ENCODE measurements at places on chromosomes 4 and X.

DNA sequence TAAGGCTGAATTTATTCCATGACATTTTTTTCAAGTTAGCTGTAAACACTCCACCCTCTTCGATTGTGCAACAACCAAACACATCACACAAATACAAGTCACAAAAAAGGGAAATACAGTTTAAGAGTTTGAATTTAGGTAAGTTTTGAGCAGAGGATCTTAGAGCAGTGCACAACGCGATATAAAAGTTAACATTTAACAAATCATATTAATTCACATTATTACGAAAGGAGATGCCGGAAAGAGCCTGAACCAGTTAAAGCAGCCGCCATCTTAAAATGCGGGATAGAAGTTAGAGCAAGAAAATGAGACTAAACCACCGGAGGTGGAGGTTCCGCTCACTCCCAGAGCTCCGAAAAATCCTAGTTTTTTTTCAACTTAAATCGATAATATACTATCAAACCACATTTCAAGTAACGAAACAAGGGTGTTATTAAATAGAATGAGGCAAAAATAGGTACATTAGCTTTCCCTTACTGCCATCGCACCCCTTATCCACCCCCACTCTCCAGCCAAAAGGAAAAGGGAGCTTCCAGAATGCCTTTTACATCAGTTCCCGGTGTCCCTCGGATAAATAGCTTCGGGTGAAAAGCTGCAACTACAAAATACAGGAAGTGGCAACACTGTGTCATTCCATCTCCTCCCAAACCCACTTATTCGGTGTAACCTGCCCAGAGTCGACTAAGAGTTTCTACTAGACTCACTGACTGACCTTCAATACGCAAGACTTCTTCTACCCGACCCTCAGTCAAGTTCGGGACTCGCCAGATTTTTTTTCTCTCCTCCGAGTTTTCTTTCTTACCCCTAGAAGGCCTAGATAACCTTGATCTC is 1.9 kb downstream of the UBE2D3 start:
- DNase-seq = peak; percentile 34

DNA sequence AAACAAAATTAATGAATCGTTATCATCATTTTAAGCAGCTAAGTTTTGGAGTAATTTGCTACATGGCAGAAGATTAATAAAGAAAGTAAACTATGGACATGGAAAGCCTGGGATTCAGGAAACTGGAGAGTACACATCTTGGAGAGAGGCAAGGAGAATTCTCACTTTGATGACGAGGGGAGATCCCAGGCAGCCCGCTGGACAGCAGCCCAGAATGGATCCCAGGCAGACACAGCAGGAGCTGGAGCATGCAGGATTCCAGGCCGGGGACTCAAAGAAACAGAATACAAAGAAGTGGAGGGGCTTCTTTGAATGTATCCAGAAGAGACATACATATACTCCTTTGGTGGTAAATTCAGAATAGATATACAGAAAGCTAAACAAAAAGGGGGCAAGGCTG is 118.0 kb upstream of the ATP6AP2 start:
- no peak for DNase-seq

DNA sequence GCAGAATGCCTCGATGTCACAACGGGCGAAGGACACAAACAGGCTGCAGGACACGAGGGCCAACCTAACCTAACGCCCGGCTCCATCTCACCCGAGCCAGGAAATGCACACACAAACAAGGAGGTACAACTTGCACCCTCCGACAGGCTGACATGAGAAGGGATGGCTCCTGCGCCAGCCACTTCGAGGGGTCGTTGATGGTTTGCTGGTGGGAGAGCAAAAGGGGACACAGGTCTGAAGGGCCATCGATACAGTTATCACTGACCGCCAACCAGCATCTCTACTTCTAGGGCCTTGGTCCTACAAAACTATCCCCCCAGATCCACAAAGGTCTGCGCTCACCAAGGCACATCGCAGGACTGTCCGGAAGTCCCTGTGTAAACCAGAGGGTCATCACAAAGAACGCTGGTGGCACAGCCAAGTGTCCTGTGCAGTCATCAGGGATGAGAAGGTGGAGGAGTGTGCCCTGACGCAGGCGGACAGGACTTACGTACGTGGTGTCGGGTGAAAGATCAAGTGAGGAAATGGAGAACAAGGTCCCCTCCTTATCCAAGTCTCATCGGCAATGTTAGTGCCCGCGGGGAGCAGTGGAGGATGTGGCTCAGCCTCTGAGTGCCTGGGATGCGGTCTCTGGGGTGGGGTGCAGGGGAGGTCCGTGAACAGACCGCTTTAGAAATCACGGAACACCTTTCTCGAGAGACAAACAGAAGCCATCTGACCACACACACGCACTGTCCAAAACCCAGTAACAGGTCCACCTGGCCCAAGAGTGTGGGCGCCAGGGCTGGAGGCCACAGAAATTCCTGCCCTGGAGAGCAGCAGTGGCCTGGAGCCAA is 7.0 kb downstream of the MXD4 start:
- DNase-seq = no peak

DNA sequence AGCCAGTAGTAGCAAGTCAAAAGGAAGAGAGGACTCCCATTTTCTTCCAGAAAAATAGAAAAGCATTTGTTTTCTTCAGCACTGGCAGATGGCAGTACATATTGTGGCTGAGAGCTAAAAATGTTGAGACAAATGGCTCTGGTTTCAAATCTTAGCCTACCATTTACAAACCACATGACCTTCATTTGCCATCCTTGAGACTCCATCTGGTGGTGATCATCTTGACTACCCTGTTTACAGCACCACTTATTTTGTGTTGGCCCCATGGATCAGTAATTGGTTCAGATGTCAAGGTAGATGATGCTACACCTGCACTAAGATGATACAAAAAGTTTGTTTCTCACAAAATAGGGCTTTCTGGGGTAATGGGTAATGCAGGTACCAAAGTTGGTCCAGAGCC is 951.8 kb upstream of the IGFBP7 start:
- no peak for DNase-seq

DNA sequence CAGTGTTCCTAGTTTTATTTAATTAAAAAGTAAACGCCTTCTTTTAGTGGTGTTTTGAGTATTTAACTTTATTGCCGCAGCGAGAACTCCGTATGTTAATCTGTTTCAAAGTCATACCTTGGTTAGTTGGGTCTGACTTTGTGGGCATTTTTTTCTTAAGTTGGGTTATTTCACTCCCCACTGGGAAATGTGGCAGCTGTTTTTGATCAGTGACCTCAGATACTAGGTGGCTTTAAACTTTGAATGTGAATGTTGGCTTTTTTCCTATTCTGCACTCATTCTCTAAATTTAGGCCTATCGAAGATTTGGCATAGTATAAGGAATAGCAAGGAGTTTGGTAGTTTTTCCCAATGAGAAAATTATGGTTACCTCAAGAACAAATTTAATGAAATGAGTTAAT is 85.9 kb downstream of the FIP1L1 start:
- DNase-seq = no peak

DNA sequence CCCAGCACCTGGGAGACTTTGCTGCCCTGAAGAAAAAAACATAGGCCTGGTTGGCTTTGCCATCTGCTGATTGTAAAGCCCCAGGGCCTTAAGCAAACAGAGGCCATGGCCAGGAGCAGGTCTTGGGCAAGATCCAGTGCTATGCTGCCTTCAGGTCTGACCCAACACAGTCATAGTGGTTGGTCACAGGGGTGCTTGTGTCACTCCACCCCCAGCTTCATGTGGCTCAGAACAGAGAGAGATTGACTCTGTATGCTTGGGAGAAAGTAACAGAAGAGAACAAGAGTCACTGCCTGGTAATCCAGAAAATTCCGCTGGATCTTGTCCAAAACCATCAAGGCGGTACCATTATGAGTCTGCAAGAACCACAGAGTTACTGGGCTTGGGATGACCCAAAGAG is 24.4 kb upstream of the SMARCA5 start:
- no peak for DNase-seq

- DNase-seq = peak; percentile 2
These were observed 1.8 kb downstream of the TLL1 start for GRCh38 chr4:165874791-165875371.

DNA sequence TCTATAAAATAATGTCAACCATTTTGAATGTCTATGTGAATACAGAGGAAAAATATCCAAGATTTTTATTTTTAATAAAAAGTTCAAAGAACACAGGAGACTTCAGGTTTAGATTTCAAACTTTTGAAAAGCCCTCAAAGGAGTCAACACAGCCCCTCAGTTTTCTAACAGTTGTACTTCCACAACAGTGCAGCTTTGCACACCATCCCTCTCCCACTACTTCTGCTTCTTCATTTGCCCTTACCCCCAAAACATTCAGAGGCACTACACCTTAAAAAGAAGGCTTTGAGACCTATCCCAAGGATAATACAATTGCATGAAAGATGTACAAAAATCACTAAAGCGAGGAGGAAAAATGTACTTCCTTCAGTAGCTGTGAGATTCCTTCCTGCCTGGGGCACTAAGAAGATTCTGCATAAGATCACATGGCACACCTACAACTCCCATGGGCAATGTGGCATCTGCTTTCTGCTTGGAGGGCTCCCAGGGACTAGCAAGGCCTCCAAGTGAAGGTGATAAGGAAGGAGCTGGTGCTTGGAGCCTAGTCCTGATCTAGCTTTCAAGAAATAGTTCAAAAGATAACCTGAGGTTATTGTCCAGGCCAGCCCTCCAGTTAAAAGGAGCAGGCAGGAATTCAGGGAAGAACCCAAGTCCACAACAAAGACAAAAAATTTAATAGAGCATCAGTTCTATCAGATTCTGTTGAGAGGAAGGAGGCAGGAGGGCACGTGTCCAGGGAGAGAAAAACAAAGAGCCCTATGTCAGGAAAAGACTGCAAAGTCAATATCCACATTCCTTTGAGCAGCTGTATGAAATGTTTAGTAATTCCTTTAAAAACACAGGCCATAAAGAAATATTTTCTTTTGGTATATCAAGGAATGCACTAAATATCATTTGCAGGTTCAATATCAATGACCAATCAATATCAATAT is 19.1 kb downstream of the ARAP2 start:
- no peak for DNase-seq

DNA sequence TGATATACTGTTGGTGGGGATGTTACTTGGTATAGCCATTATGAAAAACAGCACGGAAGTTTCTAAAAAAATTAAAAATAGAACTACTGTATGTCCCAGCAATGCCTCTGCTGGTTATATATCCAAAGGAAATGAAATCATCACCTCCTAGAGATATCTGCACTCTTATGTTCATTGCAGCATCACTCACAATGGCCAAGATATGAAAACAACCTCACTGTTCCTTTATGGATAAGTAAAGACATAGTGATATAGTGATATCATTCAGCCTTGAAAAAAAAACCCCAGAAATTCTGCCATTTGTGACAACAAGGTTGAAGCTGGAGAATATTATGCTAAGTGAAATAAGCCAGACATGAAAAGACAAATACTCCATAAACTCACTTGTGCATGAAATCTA is 543.8 kb upstream of the SLIT2 start:
- DNase-seq = no peak

DNA sequence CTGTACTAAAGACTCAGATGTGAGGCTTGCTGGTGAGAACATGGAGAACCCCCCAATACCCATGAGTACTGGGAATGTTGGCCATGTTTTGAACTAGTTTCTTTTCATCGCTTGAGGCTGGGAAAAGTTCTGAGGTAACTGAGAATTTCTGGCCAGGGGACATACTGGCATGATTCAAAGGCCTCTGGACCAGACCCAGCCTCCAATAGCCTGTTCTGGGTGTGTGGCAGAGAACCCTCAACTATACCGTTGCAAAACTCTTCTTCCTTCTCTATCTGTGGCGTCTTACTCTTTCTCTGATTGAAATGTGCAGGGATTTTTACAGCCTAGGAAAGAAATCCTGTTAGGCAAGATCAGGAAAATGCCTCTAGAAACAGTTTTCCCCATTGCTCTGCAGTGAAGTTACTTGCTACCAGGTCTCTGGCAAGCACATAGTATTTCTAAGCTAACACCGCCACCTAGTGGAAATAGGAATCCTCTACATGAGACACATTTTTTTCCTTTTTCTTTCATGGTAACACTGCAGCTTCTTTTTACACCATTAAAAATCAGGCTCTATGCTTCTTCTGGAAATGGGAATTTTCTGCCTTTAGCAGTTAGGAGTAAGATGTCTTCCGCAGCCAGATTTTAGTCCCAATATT is 170.7 kb upstream of the ZCCHC13 start:
- no peak for DNase-seq

GRCh38 chr4:155881555-155881954 is 15.5 kb upstream of the ASIC5 start:
- no peak for DNase-seq

- DNase-seq = no peak
These were observed 631 bp downstream of the TMEM47 start for GRCh38 chrX:34656467-34656841.

DNA sequence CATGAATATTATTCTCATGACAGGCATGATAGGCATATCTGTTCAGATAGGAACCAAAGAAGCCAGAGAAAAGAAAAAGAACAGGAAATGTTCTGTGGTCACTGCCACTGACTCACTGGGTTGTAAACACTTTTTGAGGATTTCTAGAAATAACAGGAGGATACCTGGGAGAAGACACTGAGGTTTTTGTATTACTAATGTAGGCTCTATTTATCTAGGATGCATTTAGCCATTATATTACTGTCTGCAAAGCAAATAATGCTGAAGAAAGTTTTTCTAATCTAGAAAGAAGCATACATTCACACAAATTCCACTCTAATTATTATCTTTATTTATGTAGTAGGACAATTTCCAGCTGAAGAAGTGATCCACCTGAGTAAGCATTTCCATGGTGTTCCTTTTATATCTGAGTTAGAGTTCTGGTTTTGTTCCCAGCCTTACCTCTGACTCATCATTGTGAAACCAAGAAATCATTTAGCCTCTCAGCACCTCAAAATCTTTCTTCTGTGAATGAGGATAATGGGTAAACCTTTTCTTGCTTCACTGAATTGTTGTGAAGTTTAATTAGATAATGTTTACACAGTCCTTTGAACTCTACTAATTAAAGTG is 40.2 kb upstream of the EPGN start:
- DNase-seq = no peak

DNA sequence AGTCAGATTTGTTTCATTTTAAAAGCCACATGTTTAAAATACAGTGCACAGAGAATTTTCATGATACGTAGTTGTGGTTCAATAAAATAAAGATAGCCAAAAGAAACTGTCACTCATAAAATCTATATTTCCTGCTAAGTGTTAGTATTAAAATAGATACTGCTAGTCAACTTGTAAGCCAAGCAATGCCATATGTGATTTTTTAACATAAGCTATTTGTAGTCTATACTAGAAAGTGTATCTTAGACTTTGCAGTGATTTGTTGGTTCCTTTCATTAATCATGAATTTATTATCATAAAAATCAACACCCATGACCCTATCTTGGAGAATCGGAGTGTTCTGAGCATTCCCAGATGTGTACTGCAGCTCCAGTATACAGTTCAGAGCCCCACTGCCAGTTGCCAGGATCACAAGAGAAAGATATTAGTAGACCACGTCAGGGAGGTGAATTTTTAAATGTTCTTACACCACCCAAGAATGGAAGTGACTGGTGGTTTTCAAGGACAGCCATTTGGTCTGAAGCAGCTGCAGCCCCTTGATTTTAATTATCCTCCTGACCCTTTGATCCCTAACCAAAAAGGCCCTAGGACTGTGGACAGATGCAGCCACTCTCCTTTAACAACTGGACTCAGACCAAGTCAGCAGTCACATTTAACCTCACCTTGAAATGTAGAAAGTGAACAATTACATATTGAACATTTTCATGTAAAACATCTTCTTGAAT is 163.1 kb downstream of the PALLD start:
- DNase-seq = no peak

All from stimulated activated CD4-positive, alpha-beta T cell treated with anti-CD3 and anti-CD28 coated beads, Interleukin-2, amount 100 ng/mL, for 24 hours (primary cell).